ENCODE measurements at places on chromosomes 16 and 17. TPM values are rescaled to one million over a fixed set of nuclear protein-coding genes. Genes with fewer than 3 reads are reported as not detected.

CNTNAP4 gene
- total RNA-seq = not detected

GRCh38 chr16:56916571-56917403, 15.2 kb upstream of the HERPUD1 start:
- no peaks in the 10 kb centered on the region for H3K27me3 ChIP-seq
- H3K36me3 ChIP-seq = no peaks in the 10 kb centered on the region
- H3K4me1 ChIP-seq = no peaks in the 10 kb centered on the region
- no peak overlapping the region for H3K27ac ChIP-seq
- no peak overlapping the region for H3K4me3 ChIP-seq

RASD1 gene
- total RNA-seq = 0.88 TPM

SPNS2 gene
- total RNA-seq = 0.34 TPM

DNA sequence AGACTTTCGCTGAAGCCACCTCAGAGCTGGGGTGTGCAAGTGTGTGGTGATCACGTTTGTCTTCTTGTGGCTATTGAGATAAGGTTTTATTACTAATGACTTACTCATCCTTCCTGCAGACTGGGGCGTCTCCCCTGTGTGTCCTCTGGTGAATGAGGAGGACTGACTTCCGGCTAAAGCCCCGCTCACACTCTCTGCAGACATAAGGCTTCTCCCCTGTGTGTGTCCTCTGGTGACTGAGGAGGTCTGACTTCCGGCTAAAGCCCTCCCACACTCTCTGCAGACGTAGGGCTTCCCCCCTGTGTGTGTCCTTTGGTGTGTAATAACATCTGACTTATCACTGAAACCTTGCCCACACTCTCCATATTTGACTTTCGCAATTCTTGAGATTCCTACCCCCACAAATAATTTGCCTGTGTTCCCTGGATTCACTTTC, 19.4 kb downstream of the PRDM7 start:
- H3K4me1 ChIP-seq = no peaks in the 10 kb centered on the region
- no peak overlapping the region for H3K4me3 ChIP-seq
- no peaks in the 10 kb centered on the region for H3K36me3 ChIP-seq
- H3K27ac ChIP-seq = no peak overlapping the region

DNA sequence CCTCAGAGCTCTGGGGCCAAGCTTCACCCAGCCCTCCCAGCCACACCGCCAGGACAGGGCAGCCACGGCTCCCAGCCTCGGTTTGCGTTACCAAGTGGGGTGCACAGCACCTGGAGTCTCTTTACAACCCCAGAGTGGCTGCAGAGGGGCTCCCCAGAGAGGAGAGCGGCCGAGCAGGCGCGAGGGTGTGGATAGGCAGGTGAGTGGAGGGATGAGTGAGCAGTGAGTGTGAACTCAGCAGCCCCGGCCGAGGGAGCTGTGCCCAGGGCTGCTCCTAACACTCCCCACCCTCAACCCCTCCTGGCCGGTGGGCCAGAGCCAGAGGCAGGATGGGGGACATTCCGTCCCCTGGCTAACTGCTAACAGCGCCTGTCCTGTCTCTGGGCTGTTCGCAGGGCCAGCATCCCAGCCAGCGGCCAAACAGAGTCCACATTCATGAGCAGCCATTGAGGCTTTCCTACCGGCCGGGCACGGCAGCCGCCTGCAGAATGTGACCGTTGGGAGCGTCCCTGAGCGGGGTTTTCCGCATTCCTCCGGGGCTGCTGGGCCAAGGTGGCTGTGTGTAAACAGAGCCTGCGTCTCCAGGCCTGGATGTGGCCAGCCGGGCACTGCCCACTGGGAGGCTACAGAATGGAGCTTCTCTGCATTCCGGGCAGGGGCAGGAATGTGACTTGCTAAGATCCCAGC, 5.3 kb downstream of the ZNF469 start:
- no peak overlapping the region for H3K4me3 ChIP-seq
- DNase-seq = peak; percentile 22
- H3K36me3 ChIP-seq = no peaks in the 10 kb centered on the region

ABCC3 gene
- total RNA-seq = not detected

DNA sequence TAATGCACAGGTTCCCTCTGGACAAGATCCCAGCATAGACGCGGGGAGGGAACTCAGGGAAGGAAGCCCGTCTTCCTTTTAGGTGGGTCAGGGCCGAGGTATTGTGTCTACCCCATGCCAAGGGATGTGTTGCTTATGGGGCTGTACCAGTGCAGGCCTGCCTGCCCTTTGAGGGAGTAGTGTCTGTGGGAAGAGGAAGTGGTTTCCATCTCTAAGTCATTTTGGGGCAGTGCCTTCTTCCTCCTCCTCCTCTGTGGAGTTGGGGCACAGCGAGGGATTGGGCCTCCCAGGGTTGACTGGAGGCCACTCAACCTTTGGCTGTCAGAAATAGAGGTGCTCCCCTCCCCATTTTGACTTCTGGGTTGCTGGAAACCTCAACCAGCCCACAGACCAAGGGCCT, 26.5 kb downstream of the GJD3 start:
- peaks cover 54% of the 10 kb centered on the region for H3K27me3 ChIP-seq
- no peak overlapping the region for H3K4me3 ChIP-seq
- no peak overlapping the region for H3K27ac ChIP-seq
- H3K36me3 ChIP-seq = no peaks in the 10 kb centered on the region

- no peak overlapping the region for H3K4me3 ChIP-seq
- no peaks in the 10 kb centered on the region for H3K36me3 ChIP-seq
Measured at GRCh38 chr16:50627419-50627818, 53.7 kb downstream of the SNX20 start.

GRCh38 chr17:7916808-7917207, 719 bp upstream of the RNF227 start:
- H3K27me3 ChIP-seq = peaks cover 72% of the 10 kb centered on the region
- no peak overlapping the region for H3K4me3 ChIP-seq
- H3K27ac ChIP-seq = no peak overlapping the region
- H3K4me1 ChIP-seq = peaks cover 4% of the 10 kb centered on the region
- H3K36me3 ChIP-seq = no peaks in the 10 kb centered on the region

NEUROD2 gene
- not detected for total RNA-seq

GRCh38 chr17:39231591-39232551, 6.1 kb upstream of the STAC2 start:
- peaks cover 18% of the 10 kb centered on the region for H3K4me1 ChIP-seq
- H3K27me3 ChIP-seq = peaks cover 1% of the 10 kb centered on the region
- H3K4me3 ChIP-seq = peak overlapping the region; percentile 30
- peak; percentile 78 for DNase-seq
- H3K36me3 ChIP-seq = no peaks in the 10 kb centered on the region

- H3K27ac ChIP-seq = no peak overlapping the region
- H3K27me3 ChIP-seq = peaks cover 61% of the 10 kb centered on the region
- H3K4me3 ChIP-seq = no peak overlapping the region
- DNase-seq = no peak
- H3K4me1 ChIP-seq = no peaks in the 10 kb centered on the region
- no peaks in the 10 kb centered on the region for H3K36me3 ChIP-seq
Measured at GRCh38 chr17:39867084-39867879, 720 bp upstream of the ZPBP2 start.

- H3K4me1 ChIP-seq = peaks cover 10% of the 10 kb centered on the region
- no peaks in the 10 kb centered on the region for H3K27me3 ChIP-seq
- H3K4me3 ChIP-seq = peak overlapping the region; percentile 90
- no peak overlapping the region for H3K27ac ChIP-seq
Measured at GRCh38 chr16:30076276-30076791, 540 bp downstream of the PPP4C start.

PYCARD gene
- total RNA-seq = not detected

DNA sequence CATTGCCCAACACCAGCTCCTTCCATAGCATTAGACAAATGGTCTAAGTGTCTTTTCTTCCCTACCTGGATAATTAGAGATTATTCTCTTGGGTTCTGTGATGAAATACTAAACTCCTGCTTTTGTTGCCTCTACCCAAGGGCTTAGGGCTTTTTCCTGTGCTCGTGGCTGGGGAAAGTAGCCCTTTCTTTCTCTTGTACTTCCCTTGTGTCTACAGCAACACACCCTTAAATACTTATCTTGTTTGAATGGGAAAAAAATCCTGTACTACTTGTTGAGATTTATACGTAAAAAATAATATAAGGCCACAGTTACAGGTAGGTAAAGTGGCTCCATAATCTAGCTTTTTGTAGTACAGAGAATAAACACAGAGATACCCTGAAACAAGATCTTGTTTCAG, 7.0 kb upstream of the NACA2 start:
- no peak overlapping the region for H3K4me3 ChIP-seq
- DNase-seq = no peak
- no peaks in the 10 kb centered on the region for H3K36me3 ChIP-seq

- no peak overlapping the region for H3K27ac ChIP-seq
- H3K27me3 ChIP-seq = no peaks in the 10 kb centered on the region
- no peak overlapping the region for H3K4me3 ChIP-seq
- peaks cover 5% of the 10 kb centered on the region for H3K4me1 ChIP-seq
Measured at GRCh38 chr16:68756239-68756915, 19.3 kb downstream of the CDH1 start.

OR2C1 gene
- total RNA-seq = not detected

GRCh38 chr16:70396246-70396904, 42.5 kb downstream of the ST3GAL2 start:
- H3K4me3 ChIP-seq = no peak overlapping the region
- H3K27me3 ChIP-seq = no peaks in the 10 kb centered on the region

DNA sequence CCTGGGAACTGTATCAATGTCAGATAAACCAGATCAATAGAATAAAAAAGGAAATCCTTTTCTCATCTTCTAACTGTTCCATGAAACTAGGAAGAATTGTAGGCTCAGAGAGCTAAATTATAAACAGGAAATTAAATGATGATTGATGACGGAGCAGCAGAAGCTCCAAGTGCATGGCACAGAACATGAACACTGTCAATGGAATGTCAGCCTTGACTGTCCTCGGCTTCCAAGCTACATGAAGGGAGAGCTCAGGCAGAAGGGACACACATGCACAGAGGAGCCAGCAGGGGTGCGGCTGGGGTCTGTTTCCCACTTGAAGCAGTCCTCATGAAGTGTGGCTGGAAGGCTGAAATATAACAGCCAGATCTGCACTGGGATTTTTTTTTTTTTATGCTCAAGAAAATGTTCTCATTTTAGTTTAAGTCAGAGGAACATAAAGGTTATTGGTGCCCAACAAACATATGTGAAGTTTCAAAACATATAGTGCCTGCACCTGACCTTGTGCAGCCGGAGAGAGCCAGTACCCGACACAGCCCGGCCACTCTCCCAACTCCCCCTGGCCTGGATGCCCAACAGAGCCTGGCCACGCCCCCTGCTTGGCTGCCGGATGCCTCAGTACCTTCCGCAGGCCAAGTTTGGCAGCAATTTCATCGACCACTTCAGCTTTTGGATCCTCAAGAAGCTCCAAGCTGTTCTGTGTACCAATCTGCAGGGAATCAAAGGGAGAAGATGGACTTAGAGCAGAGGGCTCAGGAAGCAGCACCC, 37.0 kb downstream of the NPLOC4 start:
- H3K27ac ChIP-seq = no peak overlapping the region
- no peak for DNase-seq
- no peak overlapping the region for H3K4me3 ChIP-seq
- no peaks in the 10 kb centered on the region for H3K27me3 ChIP-seq

GRCh38 chr17:75693500-75694481, 26.7 kb downstream of the SAP30BP start:
- peak; percentile 71 for DNase-seq
- H3K36me3 ChIP-seq = no peaks in the 10 kb centered on the region
- H3K4me1 ChIP-seq = peaks cover 32% of the 10 kb centered on the region
- peak overlapping the region; percentile 90 for H3K27ac ChIP-seq

GRCh38 chr16:16019488-16019887, 70.1 kb downstream of the ABCC1 start:
- H3K4me3 ChIP-seq = no peak overlapping the region
- no peaks in the 10 kb centered on the region for H3K36me3 ChIP-seq
- no peaks in the 10 kb centered on the region for H3K4me1 ChIP-seq
- no peak overlapping the region for H3K27ac ChIP-seq

PLEKHG4 gene
- 4.0 TPM for total RNA-seq

DNA sequence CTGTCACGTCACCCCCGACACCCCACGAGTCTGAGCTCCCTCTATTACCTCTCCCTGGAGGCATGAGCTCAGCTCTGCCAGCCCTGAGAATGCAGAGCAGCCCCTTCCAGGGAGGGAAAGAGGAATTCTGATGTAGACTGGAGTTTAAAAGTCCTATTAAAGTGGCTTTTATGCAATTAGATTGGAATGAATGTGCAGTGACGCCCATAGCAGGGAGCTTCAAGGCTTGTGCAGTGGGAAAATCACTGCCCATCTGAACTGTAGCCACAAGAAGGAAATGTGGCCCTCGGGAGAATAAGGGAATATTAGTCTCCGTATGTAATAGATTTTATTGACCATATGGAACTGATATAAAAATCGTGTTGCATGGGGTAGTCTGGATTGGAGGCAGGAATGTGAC, 66.9 kb downstream of the ZNF423 start:
- peaks cover 7% of the 10 kb centered on the region for H3K4me1 ChIP-seq
- no peak for DNase-seq
- H3K36me3 ChIP-seq = no peaks in the 10 kb centered on the region
- H3K27ac ChIP-seq = no peak overlapping the region
- no peaks in the 10 kb centered on the region for H3K27me3 ChIP-seq

KCNH6 gene
- total RNA-seq = 0.03 TPM

- H3K36me3 ChIP-seq = no peaks in the 10 kb centered on the region
- H3K4me3 ChIP-seq = peak within 1 kb of the TSS; percentile 79
- no peak within 1 kb of the TSS for H3K27ac ChIP-seq
- H3K4me1 ChIP-seq = no peaks in the 10 kb centered on the region
Measured at GRCh38 chr17:11598274-11599221, at the start of gene DNAH9. TSS of gene DNAH9 (plus strand) at chr17:11598470. CDS start at chr17:11598499, 29 bp downstream.

- no peak for DNase-seq
- peaks cover 12% of the 10 kb centered on the region for H3K4me1 ChIP-seq
- H3K27ac ChIP-seq = no peak overlapping the region
Measured at GRCh38 chr16:50534556-50534955, 13.6 kb upstream of the NKD1 start.

TBX21 gene
- total RNA-seq = not detected

- DNase-seq = peak; percentile 84
- peaks cover 29% of the 10 kb centered on the region for H3K4me1 ChIP-seq
- H3K36me3 ChIP-seq = no peaks in the 10 kb centered on the region
- peak overlapping the region; percentile 98 for H3K4me3 ChIP-seq
Measured at GRCh38 chr16:4317532-4318450, 1.9 kb downstream of the GLIS2 start.

- H3K27ac ChIP-seq = no peak overlapping the region
- H3K4me3 ChIP-seq = no peak overlapping the region
- no peaks in the 10 kb centered on the region for H3K27me3 ChIP-seq
- DNase-seq = no peak
- H3K4me1 ChIP-seq = peaks cover 11% of the 10 kb centered on the region
- no peaks in the 10 kb centered on the region for H3K36me3 ChIP-seq
Measured at GRCh38 chr16:87190288-87191230, 126.6 kb downstream of the C16orf95 start.

All from neural progenitor cell (in vitro differentiated cells).